Neural crest cell (in vitro differentiated cells): ENCODE measurements at places on chromosomes 3 and 15. TPM values are rescaled to one million over a fixed set of nuclear protein-coding genes. Genes with fewer than 3 reads are reported as not detected.
A peak's percentile ranks its signal among the peaks of the same experiment; 100 is the strongest.

DNA sequence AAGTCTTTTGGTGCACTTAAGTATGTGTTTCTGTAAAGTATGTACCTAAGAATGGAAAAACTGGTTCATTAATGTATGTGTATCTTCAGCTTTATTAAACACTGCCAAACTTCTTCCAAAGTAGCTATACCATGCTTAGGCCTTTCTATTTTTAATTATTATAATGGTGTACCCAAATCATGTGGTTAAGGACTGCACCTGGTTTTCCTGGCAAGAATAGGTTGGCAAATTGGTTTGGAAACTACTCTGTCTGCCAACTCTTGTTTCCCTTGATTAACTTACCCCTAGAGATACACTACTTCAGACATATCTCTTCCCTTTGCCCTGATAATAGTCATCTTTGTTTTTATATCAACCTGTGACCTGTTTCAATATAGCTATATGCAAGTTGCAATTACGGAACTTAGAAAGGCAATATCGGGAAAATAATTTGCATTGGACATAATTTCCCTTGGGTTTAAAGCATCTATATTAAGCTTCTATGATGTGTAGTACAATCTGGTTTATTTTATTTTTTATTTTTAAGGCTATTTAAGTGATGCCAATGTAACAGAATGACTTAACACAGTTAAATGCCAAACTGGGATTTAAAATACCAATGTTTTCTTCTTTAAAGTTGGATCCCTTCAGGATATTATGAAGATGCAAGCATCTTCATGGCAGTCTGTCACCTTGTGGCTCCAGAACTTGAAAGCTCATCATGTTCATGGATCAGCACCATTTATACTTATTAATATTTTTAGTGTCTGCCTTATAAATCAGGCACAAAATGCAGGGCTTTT lies 40.6 kb upstream of the TMEM108 start:
- H3K36me3 ChIP-seq: peaks cover 2% of the 10 kb centered on the region
- no peaks in the 10 kb centered on the region for H3K4me1 ChIP-seq
- no peak for DNase-seq
- H3K4me3 ChIP-seq: no peak overlapping the region
- H3K27ac ChIP-seq: no peak overlapping the region

DNA sequence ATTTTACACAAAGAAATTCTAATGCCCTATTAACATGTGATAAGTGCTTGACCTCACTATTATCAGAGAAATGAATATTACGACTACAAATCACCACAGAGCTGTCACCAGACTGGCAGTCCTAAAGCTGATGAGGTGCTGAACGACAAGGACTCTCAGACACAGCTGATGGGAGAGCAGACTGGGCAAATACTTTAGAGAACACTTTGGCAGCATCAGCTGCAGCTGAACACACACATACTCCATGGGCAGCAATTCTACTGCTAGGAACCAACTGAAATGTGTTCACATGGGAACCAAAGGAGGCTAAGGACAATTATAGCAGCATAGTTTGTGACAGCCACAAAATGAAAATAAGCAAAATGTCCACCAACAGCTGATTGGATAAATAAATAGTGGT lies 45.5 kb downstream of the SUSD5 start:
- no peaks in the 10 kb centered on the region for H3K36me3 ChIP-seq
- H3K4me3 ChIP-seq: no peak overlapping the region
- DNase-seq: no peak
- H3K4me1 ChIP-seq: peaks cover 4% of the 10 kb centered on the region
- H3K27me3 ChIP-seq: no peaks in the 10 kb centered on the region

DNA sequence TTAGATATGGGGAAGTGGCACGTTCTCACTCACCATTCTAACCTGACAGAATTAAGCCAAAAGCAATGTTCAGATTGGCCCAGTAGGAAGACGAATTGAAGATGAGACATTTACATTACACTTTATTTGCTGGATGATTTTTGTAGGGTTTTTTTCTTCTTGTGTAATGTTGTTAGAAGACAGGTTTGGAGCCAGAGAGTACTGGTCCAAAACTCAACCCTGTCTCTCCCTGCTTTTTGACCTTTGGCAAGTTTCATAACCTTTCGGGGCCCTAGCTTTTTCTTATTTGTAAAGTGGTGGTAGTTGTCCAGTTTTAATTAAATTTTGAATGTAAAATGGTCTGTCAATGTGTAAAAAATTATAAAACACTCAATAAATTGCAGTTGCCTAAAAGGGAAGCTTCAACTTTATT lies 29.5 kb downstream of the PDE8A start:
- no peaks in the 10 kb centered on the region for H3K27me3 ChIP-seq
- no peak overlapping the region for H3K4me3 ChIP-seq
- no peaks in the 10 kb centered on the region for H3K4me1 ChIP-seq

- no peak overlapping the region for H3K4me3 ChIP-seq
- no peak overlapping the region for H3K27ac ChIP-seq
- peaks cover 20% of the 10 kb centered on the region for H3K27me3 ChIP-seq
- DNase-seq: no peak
Observed at GRCh38 chr3:54177816-54178215, 55.5 kb downstream of the CACNA2D3 start.

DNA sequence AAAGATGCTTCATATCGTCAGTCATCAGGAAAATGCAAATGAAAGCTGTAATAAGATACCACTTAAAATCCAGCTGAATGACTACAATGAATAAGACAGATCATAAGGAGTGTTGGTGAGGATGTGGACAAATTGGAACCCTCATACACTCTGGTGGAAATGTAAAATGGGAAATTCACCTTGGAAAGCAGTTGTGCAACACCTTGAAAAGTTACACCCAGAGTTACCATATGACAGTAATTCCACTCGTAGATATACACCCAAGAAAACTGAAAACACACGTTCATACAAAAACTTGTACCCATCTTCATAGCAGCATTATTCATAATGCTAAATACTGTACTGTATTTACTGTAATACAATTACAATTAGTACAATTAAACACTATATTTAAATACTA lies 2.3 kb downstream of the TTC23 start:
- H3K27ac ChIP-seq: no peak overlapping the region
- H3K27me3 ChIP-seq: no peaks in the 10 kb centered on the region
- H3K36me3 ChIP-seq: no peaks in the 10 kb centered on the region
- peak overlapping the region; percentile 47 for H3K4me3 ChIP-seq

DNA sequence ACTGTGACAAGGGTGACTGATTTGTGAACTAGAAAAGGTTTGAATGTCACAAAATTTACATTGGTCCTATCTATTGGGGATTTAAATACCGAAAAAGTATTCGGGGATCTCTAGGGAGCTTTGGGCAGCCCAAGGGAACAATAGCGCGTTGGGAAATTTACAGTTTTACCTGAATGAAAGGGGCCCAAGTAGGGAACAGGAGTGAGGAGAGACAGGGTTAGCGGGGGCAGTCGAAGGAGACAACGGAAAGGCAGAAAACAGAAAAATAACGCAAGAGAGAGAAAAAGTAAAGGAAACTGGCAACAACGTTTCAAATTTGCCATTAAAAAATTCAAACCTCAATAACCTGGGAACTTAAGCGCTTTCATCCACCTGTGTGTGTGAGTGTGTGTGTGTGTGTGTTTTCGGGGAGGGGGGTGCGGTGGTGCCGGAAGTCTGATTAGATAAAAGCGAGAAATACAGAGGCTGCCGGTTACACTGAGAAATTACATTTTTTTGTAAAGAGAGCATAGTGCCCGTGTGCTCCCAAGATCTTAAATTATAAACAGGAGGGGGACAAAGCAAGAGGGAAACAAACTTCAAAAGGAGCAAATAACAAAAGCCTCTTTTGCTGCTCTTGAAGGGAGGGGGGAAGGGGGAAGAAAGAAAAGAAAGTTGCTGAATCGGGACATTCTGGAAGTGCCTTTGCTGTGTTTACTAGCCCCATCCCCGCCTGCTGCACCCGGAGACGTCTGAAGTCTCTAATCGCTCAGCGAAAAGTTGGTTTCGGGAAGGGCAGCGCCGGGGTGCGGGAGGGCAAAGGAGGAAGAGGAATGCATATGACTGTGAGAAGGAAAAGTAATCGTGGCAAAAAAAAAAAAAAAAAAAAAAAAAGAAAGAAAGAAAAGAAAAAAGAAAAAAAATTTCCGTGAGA lies 721 bp upstream of the ZIC1 start:
- H3K27me3 ChIP-seq: peaks cover 98% of the 10 kb centered on the region
- H3K27ac ChIP-seq: peak overlapping the region; percentile 75
- peak overlapping the region; percentile 94 for H3K4me3 ChIP-seq
- H3K36me3 ChIP-seq: peaks cover 18% of the 10 kb centered on the region
- peaks cover 61% of the 10 kb centered on the region for H3K4me1 ChIP-seq
- DNase-seq: no peak

DNA sequence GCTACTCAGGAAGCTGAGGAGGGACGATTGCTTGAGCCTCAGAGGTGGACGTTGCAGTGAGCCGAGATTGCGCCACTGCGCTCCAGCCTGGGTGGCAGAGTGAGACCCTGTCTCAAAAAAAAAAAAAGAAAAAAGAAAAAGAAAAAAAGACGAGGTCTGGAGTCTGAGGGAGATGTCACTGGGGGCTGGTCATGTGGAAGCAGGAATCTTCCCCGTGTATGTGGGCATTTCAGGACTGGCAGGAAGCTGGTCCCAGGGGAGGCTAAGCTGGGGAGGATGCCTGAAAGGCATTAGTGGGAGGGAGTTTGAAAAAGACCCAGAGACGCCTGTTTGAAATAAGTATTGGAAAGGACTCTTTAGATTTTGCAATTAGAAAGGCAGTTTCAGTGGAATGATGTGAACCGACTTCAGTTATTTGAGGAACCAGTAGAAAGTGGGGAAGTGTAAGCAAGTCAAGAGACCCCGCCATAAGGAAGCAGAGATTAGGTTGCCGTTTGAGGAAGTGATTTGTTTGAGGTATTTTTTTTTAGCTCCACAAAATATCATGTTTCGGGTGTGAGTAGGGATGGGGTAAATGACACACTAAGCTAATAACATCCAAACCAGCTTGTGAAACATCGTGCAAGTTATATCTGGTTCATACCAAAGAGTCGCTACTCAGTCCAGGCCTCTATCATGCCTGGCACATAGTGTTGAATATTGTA lies 55.5 kb downstream of the ST6GAL1 start:
- peaks cover 16% of the 10 kb centered on the region for H3K4me1 ChIP-seq
- H3K36me3 ChIP-seq: peaks cover 16% of the 10 kb centered on the region

GRCh38 chr3:72407766-72408165 lies 440.5 kb downstream of the SHQ1 start:
- H3K27ac ChIP-seq: no peak overlapping the region
- no peak overlapping the region for H3K4me3 ChIP-seq
- no peak for DNase-seq
- H3K36me3 ChIP-seq: no peaks in the 10 kb centered on the region

- no peak for DNase-seq
- H3K27me3 ChIP-seq: peaks cover 3% of the 10 kb centered on the region
- no peaks in the 10 kb centered on the region for H3K4me1 ChIP-seq
- H3K27ac ChIP-seq: no peak overlapping the region
- no peaks in the 10 kb centered on the region for H3K36me3 ChIP-seq
Observed at GRCh38 chr3:46524832-46525231, 27.1 kb downstream of the RTP3 start.

DNA sequence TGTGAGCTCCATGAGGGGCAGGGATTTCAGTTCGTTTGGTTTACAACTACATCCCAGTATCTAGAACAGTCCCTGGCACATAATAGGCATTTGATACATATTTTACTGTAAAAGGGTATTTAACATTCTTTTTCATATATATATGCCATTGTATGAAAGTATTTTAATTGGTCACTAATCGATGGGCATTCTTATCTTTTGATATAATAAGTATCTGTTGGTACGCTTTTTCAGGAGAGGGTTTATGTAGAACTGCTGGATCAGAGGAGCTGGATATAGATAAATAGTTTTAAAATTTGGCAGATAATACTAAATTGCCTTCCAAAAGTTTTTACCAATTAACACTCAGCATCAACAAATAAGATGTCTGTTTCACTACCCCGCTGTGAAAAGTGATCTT lies 978 bp upstream of the RSL24D1 start:
- peaks cover 2% of the 10 kb centered on the region for H3K27me3 ChIP-seq
- H3K4me1 ChIP-seq: peaks cover 4% of the 10 kb centered on the region
- no peak overlapping the region for H3K4me3 ChIP-seq
- DNase-seq: no peak
- H3K36me3 ChIP-seq: no peaks in the 10 kb centered on the region
- no peak overlapping the region for H3K27ac ChIP-seq

DNA sequence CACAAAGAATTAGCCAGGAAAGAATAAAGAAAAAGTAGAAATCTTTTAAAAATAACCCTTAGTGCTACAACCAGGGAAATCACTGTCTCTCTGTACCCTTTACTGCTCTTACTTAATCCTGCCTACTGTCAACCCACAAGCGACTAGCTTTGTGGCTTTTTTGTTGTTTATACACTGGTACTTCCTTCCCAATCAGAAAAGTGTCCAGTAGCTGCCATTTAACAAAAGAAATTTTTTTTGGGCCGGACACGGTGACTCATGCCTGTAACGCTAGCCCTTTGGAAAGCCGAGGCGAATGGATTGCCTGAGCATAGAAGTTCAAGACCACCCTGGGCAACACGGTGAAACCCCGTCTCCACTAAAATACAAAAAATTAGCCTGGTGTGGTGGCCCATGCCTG lies 13.8 kb upstream of the FAM219B start:
- H3K27me3 ChIP-seq: no peaks in the 10 kb centered on the region
- H3K27ac ChIP-seq: no peak overlapping the region
- H3K36me3 ChIP-seq: peaks cover 3% of the 10 kb centered on the region
- no peak overlapping the region for H3K4me3 ChIP-seq
- H3K4me1 ChIP-seq: no peaks in the 10 kb centered on the region

- H3K4me3 ChIP-seq: no peak overlapping the region
- no peak overlapping the region for H3K27ac ChIP-seq
- no peaks in the 10 kb centered on the region for H3K36me3 ChIP-seq
- H3K4me1 ChIP-seq: peaks cover 4% of the 10 kb centered on the region
- H3K27me3 ChIP-seq: peaks cover 4% of the 10 kb centered on the region
Observed at GRCh38 chr15:68447209-68447608, 15.2 kb upstream of the ITGA11 start.

DNA sequence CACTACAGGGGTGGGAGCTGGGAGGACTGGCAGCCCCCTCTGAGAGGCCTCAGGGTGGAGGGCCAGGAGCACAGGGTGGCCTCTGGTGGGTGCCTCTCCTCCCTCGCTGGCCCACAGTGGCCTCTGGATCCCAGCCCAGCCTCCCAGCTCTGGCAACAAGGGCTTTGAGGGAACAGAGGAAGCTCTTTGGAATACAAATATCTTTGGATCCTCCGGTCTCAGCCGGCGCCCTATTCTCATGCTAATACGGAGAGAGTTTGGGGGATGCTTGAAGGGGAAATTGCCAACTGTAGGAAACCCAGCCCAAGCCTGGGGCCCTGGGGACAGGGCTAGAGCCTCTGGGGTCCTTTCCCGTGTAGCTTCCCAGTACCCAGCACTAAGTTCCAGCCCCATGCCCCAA lies 33.4 kb upstream of the INSYN1 start:
- H3K27me3 ChIP-seq: no peaks in the 10 kb centered on the region
- no peak for DNase-seq

DNA sequence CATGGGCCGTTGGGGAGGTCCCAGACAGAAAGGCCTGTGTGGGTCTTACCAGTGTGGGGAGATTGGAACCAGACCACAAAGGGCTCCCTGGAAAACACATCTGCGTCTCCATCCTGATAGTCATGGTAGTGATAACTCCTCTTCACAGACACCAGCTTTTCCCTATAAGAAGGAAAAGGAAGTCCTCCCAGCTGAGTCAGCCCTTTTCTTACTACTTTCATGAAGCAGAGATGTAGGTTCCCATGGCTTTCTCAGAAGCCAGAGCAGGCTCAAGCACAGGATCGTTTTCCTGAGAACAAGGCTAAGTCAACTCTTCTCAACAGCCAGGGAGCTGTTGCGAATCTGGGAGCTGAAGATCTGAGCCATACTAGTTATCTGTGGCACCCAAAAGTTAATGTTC lies 6.1 kb downstream of the DNASE1L3 start:
- no peak for DNase-seq
- peaks cover 11% of the 10 kb centered on the region for H3K4me1 ChIP-seq
- H3K27me3 ChIP-seq: peaks cover 11% of the 10 kb centered on the region
- no peaks in the 10 kb centered on the region for H3K36me3 ChIP-seq
- H3K27ac ChIP-seq: no peak overlapping the region
- no peak overlapping the region for H3K4me3 ChIP-seq

CPN2 gene
- total RNA-seq: not detected in 2 replicates

POPDC2 gene
- 2.8 and 3.8 TPM in 2 replicates for total RNA-seq

GRK7 gene
- total RNA-seq: not detected in 2 replicates
